ENCODE measurements at places on chromosomes 1 and 21.
A peak's percentile ranks its signal among the peaks of the same experiment; 100 is the strongest.

GRCh38 chr1:218436997-218437396 is 91.9 kb downstream of the TGFB2 start:
- ATAC-seq, result no peak

- peak; percentile 13 for ATAC-seq
These were observed 433 bp downstream of the TMEM200B start for GRCh38 chr1:29123053-29123886.

GRCh38 chr1:24463776-24464735 is 38.6 kb upstream of the RCAN3 start:
- ATAC-seq, result no peak

GRCh38 chr1:161838362-161838761 is 72.2 kb downstream of the ATF6 start:
- ATAC-seq, result no peak

GRCh38 chr1:219381396-219381795 is 207.7 kb downstream of the LYPLAL1 start:
- ATAC-seq, result no peak

DNA sequence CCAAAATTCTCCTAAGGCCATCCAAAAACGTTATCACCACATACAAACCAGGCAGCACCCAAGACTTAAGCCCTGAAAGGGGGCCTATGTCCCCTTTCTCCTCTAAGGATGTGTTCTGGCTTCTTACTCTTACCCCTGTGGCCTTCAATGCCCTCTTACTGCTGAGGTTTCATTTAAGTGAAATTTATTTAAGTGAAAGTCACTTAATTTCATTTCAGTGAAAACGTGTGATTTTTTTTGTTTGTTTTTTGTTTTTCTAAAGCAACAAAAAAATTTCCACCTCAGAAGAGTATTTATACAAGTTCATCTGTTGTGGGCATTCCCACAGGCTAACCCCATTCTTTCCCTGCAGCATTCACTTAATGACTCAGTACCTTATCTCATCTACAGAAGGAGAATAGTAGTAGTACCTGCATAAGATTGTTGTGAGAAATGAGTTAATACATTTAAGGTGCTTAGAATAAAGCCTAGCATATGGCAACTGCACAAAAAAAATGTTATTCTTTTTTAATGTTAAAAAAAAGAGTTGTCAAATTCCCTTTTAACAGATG is 220.6 kb downstream of the CHRM3 start:
- ATAC-seq, result no peak

- ATAC-seq, result no peak
These were observed 44.2 kb downstream of the ZC3H11B start for GRCh38 chr1:219568733-219569132.

GRCh38 chr1:246197076-246197475 is 310.0 kb downstream of the SMYD3 start:
- ATAC-seq, result no peak

DNA sequence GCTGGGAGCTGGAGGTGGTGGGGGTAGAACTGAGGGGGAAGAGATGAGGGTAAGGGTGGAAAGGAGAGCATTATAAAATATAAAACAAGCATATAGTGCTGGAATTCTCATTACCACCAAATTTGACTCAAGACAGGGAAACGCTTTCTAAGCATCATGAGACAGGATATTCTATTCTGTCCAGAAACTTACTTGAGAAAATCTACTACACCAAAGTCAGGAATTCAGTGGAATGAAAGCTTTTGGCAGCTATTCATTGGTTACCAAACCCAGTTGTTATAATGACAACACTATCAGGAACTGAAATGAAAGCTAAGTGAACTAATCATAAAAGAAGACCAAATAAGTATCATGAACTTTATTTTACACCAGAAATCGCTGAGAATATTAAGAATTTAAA is 14.5 kb downstream of the AIDA start:
- ATAC-seq, result no peak

DNA sequence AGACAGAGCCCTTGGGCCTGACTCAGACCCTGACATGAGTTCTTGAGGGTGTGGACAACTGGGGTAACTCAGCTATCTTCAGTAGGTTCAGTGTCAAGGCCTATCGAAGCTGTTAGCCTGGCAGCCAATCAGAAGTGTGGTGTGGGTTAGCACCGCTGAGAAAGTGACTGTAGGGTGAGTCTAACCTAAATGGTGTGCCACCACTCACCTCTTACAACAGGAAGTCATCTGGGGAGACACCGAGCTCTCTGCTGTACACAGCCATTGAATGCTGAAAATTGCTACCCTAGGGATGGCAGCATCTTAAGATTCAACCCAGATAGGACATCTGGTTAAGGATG is 44.6 kb downstream of the RASSF5 start:
- ATAC-seq, result peak; percentile 83

GRCh38 chr1:31643976-31644559 is 608 bp downstream of the PEF1 start:
- peak; percentile 47 for ATAC-seq

DNA sequence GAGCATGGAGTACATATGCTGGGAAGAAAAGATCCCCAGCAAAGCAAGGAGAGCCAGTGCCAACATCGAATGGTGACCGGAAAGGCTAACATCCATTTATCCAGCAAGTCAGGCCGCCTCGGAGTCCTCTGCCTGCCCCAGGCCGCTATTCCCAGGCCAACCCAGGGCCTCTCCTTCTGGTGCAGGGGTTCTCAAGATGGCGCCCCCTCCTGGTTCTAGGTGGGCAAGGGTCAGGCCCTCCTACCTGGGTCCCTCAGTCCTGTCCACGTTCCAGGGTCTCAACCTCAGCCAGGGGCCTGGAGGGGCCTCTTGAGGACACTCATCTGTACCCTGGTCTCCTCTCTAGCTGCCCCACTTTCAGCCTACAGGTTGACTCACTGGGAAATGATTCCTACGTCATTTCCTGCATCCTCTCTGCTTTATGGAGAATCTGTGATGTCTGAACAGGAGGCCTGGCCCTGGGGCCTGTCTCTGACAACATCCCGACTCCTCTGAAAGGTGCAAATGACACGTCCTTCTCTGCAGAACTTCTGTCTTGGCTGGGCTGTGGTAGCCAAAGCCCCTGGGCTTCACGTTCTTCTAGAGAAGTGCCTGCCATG is 145.3 kb downstream of the PSMG1 start:
- peak; percentile 38 for ATAC-seq

- no peak for ATAC-seq
These were observed 121.3 kb downstream of the HUNK start for GRCh38 chr21:31993826-31994825.

- ATAC-seq, result no peak
These were observed 42.8 kb upstream of the PPP2R5A start for GRCh38 chr1:212242288-212242984.

GRCh38 chr1:32889731-32890278 is 3.5 kb downstream of the HPCA start:
- no peak for ATAC-seq

DNA sequence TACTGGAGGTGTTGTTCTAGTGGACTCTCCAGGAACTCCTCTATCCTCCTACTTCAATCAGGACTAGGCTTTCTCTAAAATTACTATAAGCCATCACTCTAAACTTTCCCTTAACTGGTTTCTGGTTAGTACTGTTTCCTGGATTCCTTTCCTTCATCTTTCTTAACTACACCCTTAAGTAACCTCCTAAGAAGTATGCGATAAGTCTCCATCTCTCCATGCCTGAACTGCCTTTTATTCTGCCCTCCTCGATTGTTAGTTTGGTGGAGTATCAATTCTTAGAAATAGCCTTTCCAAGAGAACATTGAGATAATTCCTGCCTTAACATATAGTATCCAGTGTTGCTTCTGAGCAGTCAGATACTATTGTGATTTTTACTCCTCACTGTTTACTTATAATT is 162.9 kb upstream of the PDE4B start:
- no peak for ATAC-seq

- peak; percentile 59 for ATAC-seq
These were observed 4.4 kb upstream of the FASLG start for GRCh38 chr1:172654535-172654934.

- no peak for ATAC-seq
These were observed 87.4 kb downstream of the PLXNA2 start for GRCh38 chr1:208156741-208157140.

- ATAC-seq, result no peak
These were observed 13.1 kb downstream of the S100A10 start for GRCh38 chr1:151980287-151981177.

GRCh38 chr1:17185485-17185860 is 19.5 kb upstream of the PADI1 start:
- ATAC-seq, result no peak

- ATAC-seq, result peak; percentile 73
These were observed 642 bp downstream of the SLC30A7 start for GRCh38 chr1:100896481-100896982.

DNA sequence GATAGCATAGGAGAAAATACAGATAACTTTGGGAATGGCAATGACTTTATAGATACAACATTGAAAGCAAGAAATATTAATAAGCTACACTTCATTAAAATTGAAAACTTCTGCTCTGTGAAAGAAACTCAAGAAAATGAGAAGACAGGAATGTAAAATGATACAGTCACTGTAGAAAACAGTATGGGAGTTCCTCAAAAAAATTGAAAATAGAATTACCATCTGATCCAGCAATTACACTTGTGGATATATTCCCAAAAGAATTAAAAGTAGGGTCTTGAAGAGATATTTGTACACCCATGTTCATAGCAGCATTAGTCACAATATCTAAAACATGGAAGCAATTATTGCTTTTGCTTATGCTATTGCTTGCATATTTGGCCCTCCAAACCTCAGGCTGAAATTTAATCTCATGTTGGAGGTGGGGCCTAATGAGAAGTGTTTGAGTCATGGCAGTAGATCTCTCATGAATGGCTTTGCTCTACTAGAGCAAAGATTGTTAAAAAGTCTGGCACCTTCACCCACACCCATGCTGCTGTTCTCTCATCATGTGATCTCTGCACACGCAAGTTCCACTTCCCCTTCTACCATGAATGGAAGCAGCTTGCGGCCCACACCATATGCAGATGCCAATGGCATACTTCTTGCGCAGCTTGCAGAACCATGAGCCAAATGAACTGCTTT is 15.3 kb upstream of the AHCYL1 start:
- no peak for ATAC-seq

DNA sequence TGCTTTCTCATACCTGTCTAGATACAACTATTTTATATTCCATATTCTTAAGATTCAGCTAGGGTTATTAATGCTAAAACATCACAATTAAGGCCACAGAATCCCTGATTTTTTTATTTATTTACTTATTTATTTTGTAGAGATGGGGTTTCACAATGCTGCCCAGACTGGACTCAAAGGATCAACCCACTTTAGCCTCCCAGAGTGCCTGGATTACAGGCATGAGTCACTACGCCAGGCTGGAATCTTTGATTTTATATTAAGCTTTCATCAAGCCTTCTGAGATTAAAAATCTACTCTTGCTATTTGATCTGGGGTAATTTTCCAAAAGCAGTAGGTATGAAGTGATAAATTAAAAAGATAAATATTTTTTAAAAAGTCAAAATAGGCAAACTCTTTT is 38.9 kb downstream of the MCOLN2 start:
- ATAC-seq, result no peak

DNA sequence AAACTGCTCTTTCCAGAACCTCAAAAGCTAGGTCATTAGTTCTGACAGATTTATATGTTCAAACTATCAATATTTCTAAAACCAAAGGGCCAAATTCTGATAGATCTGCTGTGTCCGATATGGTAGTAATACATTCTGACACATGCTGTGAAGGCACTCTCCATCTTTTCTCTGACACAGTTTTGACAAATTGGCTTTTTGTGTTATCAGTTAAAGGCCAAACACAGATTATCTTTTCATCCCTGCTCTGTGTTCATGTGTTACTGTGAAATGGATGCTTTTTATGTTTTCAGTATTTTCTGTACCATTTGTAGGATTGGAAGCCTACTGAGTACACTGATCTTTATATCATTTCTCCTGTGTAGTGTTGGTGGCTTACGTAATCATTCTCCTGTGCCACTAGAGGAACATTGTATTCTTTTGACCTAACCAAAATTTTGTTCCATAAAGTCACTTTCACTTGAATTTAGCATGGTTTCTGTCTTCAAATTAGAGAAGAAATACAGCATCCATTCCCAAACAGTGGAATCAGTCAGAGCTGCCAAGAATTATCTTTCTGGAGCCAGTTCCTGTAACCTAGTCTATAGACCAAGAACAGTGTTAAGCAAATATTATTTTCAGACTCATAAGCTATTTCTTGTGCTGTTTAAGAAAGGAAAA is 137.2 kb downstream of the ADGRL2 start:
- ATAC-seq, result no peak

DNA sequence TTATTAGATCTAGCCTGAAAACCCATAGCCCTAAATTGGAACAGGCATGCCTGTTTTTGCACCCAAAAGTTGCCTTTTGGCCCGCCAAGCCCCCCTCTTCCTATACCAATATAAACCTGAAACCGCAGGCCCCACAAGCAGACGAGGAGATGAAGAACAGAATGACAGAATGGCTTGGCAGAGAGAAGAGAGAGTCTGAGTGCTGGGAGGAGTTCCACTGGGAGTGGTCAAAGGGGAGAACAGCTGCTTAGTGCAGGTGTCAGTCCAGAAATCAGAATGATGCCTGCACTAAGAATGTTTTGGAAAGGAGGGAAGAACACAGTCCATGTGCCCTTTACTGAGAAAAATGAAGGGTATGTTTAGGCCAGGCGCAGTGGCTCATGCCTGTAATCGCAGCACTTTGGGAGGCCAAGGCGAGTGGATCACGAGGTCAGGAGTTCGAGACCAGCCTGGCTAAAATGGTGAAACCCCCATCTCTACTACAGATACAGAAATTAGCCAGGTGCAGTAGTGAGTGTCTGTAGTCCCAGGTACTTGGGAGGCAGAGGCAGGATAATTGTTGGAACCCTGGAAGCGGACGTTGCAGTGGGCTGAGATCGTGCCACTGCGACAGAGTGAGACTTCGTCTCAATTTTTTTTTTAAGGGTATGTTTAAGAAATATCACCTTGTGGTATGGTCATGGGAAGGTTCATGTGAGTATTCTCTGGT is 9.4 kb downstream of the DYRK1A start:
- no peak for ATAC-seq

- ATAC-seq, result no peak
These were observed 59.0 kb upstream of the LBR start for GRCh38 chr1:225486856-225487255.

- ATAC-seq, result no peak
These were observed 1237.5 kb downstream of the MRPL39 start for GRCh38 chr21:24369746-24370145.

DNA sequence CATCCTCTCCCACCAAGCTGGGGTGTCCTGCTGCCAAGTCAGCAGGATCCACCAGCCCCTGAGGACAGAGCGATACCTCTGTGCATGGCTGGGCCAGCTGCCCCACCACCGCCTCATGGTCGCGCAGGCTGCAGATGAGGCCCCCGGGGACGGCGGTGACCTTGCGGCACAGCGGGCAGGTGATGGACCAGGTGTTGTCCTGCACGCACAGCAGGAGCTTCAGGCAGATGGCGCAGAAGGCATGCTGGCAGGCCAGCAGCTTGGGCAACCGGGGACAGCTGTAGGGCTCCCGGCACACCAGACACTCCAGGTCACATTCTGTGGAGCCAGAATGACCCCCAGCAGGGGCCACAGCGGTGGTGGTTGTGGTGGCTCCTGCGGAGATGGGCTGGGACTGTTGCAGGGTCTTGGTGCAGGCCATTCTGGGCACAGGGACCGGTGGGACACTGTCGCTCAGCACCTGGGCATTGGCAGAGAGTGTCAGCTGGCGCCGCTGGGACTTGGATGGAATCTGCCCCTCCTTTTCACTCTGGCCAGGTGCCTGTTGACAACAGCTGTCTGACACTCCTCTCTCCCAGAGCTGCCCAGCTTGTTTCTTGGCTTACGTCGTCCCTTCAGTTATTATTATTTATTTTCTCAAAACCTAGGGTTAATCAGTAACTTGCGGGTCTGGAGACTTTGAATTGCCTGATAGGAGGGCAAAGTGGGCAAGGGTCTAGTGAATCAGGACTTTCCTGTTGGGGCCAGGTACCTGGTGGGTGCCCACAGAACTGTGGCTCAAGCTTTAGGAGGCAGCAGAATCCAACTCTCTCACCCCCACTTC is at the start of gene RNF186:
Gene RNF186, minus strand, starts transcription at position 603 of the 823 bp plus-strand sequence. Its CDS starts 182 bp downstream, at position 421.
- no peak for ATAC-seq

All from activated T-helper 17 cell treated with anti-CD3 and anti-CD28 coated beads, Interleukin-2, amount 50 U/mL, for 72 hours (primary cell).